ENCODE measurements at places on chromosomes 12 and 14.

GRCh38 chr14:35050652-35051051 lies 4.6 kb downstream of the FAM177A1 start:
- peak; percentile 42 for DNase-seq

- DNase-seq = no peak
Measured at GRCh38 chr14:90519262-90519920, 122.6 kb downstream of the CALM1 start.

DNA sequence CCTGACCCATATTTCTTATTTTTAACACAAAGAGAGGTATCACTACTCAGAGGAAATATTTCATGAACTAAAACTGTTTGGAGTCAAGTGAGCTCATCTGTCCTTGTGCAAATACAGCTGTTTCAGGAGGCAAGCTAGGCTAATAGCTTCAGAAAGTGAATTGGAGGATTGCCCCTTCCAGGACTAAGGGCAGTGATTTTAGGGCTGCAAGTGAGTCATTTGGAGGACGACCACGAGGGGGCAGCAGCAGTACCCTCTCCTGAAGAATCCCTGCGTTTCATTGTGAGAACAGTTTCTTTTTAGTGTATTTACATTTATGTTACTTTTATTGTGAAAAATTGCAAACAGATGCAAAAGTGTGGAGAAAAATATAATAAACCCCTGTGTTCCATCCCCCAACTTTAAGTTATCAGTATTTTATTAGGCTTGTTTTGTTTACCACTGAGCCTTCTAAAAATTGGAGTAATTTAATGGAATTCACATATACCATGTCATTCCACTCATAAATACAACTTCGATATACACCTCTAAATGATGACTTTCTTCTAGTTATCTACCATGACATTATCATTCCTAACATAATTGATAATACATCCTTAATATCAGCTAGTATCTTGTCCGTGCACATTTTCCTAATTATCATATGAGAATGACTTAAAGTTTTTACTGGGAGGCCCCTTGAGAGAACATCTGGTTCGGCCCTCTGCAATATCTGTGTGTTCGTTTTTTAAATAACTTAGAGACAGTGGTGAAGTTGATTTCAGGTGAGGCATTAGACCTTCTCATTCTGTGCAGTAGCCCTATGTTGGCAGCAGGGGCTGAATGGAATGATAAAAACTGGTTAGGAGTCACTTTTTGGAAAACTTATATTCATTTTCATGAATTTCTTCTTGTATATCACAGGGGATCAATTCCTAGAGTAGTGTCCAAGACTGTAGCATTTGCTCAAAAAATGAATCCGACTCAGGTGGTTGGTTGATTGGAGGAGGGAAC lies 13.7 kb downstream of the FOXJ2 start:
- DNase-seq = peak; percentile 73

GRCh38 chr12:6684609-6685008 lies 4.6 kb downstream of the ZNF384 start:
- DNase-seq = no peak

DNA sequence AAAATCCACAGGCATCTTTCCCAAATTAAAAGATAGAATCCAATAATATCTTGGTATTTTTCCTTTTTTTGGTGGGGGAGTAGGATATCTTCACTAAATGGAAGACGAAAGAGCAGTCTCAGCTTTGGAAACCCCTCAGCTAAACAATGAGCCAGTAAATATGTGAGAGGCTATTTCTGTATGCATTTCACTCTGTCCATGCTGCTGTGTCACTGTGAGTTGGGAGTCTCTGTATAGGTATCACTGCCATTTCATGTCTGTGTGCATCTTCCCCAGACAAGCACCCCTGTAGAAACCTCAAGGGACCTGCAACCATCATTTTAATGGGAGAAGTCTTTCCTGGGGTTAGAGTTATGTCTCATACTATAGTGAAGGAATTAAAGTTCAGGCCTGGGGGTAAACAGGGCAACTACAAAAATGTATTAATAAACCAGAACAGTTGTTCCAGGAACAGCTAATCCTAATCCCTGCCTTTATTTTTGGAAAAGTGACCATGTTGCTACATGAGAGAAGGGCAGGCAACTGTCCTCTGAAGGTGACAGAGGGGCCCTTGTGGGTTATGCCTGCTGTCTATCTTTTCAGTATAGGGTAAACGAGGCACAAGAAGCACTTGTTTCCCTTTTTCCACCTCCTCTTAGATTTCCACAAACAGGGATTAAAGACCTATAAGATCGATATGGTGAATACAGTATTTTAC lies 11.3 kb upstream of the STAC3 start:
- no peak for DNase-seq

DNA sequence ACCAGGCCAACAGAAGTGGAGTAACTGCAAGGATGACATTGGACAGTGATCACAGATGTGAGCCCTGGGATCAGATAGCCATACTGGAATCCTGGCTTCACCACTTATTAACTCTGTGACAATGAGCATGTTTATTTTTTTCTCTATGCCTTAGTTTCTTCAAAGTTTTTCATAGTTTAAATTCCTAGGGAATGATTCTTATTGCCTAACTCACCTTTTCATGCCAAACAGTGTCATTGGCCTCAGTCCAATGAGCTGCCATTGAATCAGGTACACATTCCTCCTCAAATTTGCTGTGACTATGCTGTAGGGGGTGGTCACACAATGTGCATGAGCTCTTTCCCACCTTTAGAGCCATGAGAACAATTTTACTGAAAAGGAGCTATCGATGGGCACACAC lies 342.3 kb downstream of the SYT1 start:
- DNase-seq = no peak

- no peak for DNase-seq
Measured at GRCh38 chr12:80419644-80420043, 24.4 kb upstream of the PTPRQ start.

DNA sequence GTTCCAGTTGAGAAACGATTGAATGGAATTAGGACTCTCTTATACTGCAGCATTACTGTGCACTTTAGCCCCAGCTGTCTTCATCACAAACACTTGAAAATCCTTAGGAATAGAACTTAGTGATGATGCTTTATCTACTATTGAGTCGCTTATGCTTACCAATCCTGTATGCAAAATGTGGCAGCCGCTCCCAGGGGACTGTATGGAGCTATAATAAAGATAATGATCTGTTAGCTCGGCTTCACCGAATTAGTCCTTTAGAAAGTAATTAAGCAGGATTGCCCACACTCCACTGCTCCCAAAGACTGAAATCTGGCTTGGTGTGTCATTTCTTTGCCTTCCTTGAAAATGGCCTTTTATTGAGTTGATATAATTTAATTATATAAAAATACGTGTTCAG lies 10.6 kb downstream of the EML1 start:
- no peak for DNase-seq

DNA sequence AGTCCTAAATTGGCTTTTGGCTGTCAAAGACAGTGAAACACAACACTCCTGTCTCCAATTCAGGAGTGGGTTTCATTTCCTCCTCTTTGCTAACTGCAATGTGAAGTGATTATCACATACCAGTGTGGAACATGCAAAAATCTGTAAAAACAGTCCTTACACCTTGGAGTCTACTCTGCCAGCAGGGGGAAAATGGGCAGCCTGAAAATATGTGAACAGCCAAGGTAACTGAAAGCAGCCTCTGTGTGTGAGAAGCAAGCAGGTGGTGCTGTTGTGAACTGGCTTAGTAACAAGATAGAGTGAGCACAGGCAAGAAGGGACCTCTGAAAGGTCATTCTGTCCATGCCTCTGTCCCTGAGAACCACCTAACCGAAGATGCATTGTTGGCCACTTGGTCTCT lies 6.0 kb downstream of the PRMT8 start:
- DNase-seq = peak; percentile 19

DNA sequence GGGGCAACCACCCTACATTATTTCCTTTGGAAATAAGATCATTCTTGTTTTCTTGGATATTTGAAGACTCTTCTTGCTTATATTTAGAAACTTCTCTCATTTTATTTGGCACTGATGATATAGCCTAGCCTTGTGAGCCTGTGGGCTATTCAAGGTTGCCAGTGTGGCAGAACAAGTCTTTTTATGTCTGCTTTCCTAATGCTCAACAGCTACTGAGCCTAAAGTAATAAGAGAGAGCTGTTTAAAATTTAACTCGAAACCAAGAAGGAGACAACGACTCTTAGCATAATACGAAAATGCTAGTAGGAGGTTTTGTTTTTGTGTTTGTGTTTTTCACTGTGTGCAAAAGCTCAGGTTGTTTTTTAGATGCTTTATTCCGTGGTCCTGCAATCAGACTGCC lies 104.0 kb upstream of the CPM start:
- DNase-seq = no peak

DNA sequence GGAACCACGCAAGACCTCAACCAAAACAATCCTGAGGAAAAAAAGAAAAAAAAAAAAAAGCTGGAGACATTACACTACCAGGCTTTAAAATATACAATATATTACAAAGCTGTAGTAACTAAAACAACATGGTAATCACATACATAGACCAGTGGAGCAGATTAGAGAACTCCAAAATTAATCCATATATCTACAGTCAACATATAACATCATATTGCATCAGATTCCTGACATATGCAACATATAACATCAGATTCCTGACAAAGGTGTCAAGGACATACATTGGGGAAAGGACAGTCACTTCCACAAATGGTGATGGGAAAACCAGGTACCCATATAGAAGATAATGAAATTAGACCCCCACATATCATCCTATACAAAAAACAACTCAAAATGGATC lies 145.8 kb downstream of the BTG1 start:
- DNase-seq = no peak

DNA sequence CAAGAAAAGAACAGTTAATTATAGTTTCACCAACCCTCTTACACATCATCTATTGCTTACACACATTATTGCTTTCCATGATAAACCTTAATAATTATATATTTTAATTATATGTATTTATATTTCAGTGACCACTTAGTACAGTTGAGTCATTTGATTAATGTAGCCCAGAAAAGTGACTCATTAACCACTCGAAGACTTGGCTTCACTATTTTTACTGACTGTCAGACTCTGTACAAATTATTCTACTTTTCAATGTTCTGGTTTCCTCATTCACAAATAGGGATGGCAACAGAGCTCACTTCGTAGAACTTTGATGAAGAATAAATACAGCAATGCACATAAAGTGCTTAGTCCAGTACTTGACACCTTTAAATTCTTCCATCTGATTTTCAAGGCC lies 98.3 kb downstream of the CFAP54 start:
- no peak for DNase-seq

GRCh38 chr14:67668559-67668958 lies 5.9 kb downstream of the VTI1B start:
- no peak for DNase-seq

- no peak for DNase-seq
Measured at GRCh38 chr14:73463411-73463810, 5.1 kb upstream of the NUMB start.

DNA sequence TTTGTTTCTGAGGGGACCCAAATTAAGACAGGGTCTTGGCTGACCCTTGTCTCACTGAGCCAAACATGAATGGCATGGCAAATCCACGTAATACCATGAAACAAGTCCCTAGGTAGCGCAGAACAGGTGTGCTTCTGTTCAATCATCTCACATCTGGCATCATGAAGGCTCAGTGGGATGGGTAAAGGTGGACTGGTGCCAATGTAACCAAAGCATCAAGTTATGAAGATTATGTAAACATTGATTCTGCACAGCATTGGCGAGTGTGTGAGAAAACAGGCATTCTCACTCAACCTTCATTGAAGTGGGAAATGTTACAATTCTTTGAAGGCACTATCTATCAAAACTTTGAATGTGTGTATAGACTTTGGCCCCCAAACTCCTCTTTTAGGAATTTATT lies 41.9 kb downstream of the PTGER2 start:
- DNase-seq = no peak

- no peak for DNase-seq
Measured at GRCh38 chr12:47616440-47616839, 89.4 kb downstream of the RPAP3 start.

DNA sequence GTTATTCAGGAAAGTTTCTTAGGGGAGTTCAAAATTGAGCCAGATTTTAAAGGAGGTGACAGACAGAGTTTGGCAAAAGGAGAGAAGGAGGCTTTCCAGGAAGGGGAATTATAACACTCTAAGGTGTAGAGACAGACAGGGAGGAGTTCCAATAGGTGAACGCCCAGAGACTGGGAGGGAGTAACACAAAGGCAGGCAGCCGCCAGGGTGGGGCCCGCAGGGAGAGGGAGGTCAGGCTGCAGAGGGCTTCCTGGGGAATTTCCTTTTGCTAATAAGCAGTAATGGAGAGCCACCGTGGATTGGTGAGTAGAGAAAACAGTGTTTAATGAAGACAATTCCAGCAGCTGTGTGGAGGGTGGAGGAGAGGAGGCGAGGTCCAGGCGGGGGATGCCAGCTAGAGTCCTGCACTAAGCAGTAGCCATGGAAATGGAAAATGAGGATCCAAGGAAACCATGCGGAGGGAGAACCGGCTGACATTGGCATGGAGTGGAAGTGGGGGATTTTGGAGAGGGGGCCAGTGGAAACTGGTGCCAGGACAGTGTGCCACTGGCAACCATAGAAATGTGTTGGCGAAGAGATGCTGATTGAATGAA lies 22.2 kb downstream of the GRIN2B start:
- no peak for DNase-seq

- DNase-seq = peak; percentile 83
Measured at GRCh38 chr12:48189331-48190125, 6.1 kb downstream of the CCDC184 start.

DNA sequence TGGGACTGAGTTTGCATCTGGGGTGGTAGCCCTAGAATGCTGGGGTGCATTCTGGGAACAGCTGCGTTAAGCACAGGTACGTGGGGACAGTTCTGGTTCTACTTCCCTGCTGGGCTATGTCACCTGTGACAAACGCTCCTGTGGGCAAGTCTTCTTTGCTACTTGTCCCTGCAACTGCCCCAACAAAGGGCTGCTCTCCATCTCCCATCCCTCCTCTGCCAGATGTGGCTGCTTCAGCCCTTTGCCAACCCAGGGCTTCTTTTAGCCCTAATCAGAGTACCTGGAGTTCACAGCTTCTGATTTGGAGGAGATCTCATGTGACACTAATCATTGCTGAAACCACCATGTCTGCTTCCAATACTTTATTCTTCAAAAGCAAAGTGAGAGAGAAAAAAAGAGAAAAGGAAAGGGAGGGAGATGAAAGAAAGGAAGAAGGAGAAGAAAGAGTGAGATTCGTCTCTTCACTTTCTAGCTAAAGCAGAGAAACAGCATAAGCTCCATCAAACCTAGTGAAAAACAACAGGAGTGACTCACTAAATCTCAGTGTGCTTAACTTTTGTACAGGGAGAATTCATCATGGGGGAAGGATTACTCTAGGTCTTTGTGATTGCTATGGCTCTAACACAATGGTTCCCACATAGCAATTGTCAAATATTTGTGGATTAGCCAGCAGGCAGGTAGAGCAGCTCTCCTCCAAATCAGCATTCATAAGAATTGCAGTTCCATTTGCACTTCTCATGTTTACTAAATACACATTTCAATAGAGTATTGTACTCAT lies 174.8 kb downstream of the LRIG3 start:
- DNase-seq = no peak

GRCh38 chr12:130948136-130948535 lies 5.6 kb upstream of the ADGRD1 start:
- no peak for DNase-seq

GRCh38 chr14:104346608-104347007 lies 208.2 kb downstream of the KIF26A start:
- DNase-seq = no peak

- no peak for DNase-seq
Measured at GRCh38 chr12:131921866-131922769, 7.0 kb upstream of the PUS1 start.

Data from HuH-7 (cell line).